NCI-H510A treated with DMSO at 0.1 percent for 48 hours (cell line): ENCODE measurements at places on chromosomes 7 and 10.

- DNase-seq: no peak
These were observed 386.3 kb downstream of the TNS3 start for GRCh38 chr7:47195641-47196040.

GRCh38 chr7:140989068-140989467, 25.7 kb downstream of the MRPS33 start:
- DNase-seq: no peak

DNA sequence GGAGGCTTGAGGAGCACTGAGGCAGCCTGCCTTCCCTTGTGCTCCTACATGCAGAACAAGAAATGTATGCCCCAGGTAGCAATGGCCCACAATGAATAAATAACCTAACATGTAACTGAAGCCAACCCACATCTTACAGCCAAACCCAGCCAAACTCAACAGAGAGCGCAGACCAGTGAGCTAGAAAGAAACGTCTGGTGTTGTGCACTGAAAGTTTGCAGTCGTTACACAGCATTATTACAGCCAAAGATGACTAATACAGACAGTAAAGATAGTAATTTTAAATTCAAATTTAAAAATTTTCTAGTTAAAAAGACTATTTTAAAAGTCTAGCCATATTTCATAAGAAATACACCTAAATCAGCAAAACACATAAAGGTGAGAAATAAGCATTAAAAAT, 11.2 kb downstream of the USP6NL start:
- no peak for DNase-seq

DNA sequence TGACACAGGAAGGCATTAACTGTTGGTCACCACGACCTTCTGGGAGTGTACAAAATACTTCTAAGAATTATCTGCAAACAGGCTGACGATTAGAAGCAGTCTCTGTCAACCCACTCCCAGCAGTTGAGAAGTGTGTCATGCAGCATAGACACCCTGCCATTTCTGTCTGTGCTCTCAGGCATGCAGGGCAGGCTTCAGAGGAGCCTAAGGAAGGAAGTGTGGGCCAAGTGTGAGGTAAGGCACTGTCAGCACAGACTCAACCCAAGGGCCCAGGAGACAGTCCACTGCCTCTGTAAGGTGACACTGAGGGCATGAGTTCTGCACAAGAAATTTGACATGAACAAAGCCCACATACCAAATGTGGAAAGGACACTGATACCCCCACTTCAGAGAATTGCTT, 109.0 kb upstream of the VIPR2 start:
- no peak for DNase-seq

DNA sequence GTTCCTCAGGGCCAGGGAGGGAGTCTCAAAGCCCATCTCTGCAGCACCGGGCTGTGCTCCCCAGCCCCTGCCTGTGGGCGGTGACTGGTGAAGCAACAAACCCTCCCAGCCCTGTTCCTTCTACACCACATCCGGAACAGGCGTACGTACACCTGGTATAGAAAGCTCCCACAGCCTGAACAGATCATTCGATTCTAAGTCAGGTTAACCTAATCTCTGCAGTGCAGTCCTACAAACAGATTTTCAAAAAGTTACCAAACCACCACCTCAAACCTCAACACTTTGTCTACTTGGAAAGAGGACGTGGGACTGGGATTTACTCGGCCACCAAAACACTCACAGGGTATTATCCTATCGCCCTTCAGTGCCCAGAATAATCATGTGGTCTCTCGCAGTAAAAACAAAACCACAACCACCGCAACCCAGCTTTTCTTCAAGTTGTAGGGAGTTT, 238.4 kb downstream of the DIP2C start:
- DNase-seq: no peak

DNA sequence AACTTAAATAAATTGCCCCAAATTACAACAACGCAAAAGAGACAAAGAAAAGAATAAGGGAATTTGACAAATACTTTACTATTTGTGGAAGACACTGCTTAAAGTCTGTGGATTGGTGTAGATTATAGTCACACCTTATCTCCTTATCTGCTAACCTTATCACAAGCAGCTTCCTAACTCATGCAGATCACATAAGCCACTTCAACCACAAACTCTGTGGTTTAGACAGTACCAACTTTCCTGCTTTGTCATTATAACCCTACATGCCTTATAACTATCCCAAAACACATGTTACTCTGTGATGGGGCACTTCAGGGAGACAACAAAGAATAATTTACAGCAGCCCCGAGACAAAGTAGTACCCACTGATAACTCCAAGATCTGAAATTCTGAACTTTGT, 41.5 kb upstream of the PPP3CB start:
- no peak for DNase-seq
